ENCODE measurements at places on chromosomes 2 and 18.

DNA sequence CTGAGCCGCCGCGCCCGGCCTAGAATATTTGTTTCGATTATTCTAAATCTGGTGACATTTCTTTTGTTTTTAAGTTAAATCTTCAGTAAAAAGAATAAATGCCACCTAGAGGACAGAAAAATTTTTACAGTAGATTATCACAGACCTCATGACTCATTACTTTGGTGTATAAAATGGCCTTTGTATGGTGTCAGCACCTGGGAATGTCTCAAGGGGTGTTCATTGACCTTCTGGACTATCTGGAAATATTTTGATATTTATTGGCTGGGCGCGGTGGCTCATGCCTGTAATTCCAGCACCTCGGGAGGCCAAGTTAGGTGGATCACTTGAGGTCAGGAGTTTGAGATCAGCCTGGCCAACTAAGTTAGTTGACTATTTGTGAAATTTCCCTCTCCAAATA, 30.3 kb upstream of the SLC30A6 start:
- DNase-seq = no peak

GRCh38 chr2:224595518-224595917, 10.4 kb upstream of the CUL3 start:
- no peak for DNase-seq

GRCh38 chr2:134287323-134287722, 33.5 kb downstream of the MGAT5 start:
- DNase-seq = peak; percentile 49

DNA sequence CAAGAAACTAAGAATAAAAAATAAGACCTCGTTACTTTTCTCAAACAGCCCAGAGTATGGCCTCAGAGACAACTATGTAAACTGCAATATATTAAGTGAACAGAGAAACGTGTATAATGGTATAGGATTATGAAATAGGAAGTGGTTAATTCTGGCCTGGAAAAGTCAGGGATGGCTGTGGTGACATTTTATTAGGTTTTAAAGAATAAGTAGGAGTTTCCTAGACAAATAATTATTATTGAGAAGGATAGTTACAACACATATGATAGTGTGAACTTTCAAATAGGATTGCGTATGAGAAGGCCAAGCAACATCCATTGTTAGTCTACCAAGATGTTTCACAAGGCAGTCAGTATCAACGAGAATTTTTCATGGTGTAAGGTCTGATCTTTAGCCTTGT, 244.1 kb downstream of the LPIN1 start:
- DNase-seq = no peak

GRCh38 chr2:234935311-234935710, 16.5 kb upstream of the SH3BP4 start:
- no peak for DNase-seq

- no peak for DNase-seq
These were observed 24.0 kb upstream of the COLEC12 start for GRCh38 chr18:524466-524865.

DNA sequence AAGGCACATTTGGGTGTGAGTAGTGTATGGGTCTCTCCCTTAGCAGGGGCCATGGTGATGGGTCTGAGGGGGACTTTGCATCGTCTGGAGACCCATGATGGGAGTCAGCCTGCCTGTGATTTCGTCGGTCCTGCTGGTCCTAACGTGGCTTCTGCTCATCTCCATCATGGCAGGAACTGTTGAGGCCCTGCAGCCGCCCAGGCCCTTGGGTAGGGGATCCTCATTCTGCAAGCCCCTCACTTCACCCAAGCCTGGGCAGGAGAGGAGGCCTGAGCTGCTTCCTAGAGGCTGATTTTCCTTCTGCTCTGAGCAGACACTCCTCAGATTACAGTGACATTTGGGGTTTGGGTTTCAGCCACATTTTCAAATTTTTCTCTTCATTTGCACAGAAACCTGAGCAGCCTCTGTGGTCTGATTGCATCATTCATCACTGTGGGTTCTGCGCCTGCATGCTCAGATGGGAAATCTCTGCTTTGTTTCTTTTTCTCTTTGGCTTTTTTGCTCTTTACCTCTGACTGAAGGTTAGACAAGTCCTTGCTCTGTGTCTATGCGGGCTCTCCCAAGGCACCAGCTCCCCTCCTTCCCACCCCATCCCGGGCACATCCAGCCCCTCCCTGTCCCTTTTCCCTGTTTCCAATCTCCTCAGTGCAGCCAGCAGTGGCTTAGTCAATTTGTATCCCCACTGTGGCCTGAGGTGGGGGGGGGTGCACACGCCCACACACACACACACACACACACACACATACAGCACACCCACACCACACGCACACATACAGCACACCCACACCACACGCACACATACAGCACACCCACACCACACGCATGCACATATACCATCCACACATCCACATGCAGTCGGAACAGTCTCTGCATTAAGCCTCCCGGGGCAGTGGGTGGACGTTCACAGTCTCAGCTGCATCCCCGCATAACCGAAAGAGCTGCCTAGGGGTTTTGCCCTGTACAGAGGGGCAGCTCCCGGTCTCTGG, 305.4 kb upstream of the HS6ST1 start:
- DNase-seq = peak; percentile 40

DNA sequence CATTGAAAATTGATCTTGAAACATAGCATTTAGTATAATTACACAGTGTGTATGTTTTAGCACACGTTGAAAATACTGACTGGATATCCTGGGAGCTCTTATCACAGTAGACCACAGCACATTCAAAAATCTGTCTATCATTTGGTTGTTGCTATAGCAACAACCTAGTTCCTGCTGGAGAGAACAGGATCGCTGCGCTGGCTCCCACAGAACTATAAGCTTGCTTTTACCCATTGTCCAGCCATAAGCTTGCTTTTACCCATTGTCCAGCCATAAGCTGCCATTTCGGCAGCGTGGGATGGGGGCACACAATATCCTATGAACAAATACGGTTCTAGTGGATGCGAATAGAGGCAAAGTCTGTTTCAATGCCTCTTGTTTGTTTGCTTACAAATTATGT, 70.4 kb upstream of the ST6GAL2 start:
- DNase-seq = no peak

DNA sequence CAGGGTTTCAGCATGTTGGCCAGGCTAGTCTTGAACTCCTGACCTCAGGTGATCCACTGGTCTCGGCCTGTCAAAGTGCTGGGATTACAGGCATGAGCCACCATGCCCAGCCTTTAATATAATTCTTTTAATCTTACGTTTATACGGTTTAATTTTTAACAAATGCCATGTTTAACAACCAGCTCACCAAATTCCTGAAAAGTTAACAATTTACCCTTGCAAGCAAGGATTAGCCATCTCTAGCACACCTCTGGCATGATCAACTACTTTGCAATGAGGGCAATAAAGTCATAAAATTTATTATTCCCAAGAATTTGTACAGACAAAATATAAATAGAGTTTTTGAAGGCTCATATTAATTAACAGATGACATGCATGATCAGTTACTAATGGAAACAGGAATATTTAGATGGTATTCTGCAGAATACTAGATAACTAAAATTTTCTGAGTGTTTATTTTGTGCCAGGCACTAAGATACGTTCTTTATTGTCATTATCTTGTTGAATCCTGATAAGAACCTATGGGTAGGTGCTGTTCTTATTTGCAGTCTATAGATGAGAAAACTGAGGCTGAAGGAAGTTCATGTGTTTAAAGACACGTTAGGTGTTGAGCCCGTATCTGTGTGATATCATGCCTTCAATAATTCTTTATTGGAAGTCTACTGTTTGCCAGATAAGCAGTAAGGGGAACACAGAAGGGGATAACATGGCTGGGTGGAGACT, 190.1 kb downstream of the CDCA7 start:
- no peak for DNase-seq

DNA sequence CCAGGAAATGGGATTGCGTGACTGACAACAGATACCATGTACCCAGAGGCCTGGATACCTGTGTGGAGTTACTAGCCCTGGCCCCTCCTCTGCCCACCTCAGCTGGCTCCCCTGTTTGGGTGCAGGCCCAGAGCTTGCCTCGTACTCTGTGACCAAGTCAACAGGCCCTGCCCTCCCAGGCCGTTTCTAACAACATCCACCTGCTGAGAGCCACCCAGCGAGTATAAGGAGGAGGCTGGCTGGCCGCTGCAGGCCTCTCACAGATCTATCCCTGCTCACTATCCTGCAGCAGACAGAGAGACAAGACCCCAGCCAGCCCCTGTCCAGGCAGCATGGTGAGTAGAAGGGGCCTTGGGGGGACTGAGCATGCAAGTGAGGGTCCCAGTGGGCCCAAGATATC, 12.5 kb upstream of the TUBA4A start:
- DNase-seq = no peak

- DNase-seq = no peak
These were observed 81.0 kb downstream of the SPRED2 start for GRCh38 chr2:65351234-65351947.

DNA sequence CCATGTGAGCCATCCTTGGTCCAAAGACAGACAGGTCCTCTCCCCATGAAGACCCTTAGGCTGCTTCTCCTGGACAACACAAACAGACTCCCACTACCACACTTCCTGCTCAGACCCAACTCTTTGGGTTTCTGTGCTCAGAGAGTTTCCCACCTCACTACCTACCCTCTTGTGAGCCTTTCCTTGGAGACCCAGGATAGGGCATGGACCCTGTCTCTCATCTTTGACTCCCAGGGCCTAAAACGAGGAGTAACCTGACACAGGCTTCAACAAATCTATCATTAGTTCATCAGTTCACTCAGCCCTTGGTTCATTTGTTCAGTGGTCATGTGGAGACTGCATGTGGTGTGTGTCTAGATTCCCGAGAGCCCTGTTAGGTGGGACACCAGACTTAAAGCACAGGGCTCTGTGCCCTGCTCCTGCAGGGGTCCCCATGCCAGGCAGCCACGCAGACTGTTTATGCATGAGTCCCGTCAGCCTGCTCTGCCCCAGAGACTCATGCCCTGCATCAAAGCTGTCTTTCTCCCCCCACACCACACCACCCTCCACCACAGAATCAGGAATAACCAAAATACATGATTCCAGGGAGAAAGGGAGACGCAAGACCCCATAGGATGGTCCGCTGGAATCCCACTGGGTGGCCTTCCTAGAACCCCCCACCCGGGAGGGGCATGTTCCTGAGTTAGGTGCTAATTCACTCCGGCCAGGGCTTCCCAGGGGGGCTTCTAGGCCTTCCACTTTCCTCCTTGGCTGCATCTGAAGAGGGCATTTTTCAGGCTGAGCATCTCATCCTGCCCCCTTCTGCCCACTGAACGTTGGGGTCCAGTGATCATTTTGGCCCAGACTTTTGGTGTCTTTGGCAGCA, 100.2 kb upstream of the TEX51 start:
- DNase-seq = no peak

GRCh38 chr2:20961858-20962257, 82.0 kb downstream of the APOB start:
- no peak for DNase-seq

GRCh38 chr2:9095226-9095625, 91.7 kb upstream of the MBOAT2 start:
- DNase-seq = no peak

DNA sequence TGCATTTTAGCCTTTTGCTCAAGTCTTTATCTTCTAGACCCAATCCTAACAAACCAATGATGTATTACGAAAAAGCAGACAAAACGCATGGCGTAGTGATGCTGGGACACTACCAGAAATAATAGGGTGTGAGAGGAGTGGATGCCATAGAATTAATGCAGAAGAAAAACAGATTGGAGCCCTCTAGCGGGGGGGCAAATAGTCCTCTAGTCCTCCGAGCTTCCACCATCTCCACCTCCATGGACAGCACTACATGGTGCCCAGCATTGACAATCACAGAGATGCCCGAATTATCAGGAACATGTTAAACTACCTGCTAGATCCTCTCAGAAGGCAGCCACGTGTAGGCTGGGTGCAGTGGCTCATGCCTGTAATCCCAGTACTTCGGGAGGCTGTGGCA, 15.4 kb upstream of the ROCK2 start:
- no peak for DNase-seq

GRCh38 chr18:38330573-38330972, 765.0 kb upstream of the CELF4 start:
- no peak for DNase-seq

GRCh38 chr2:171595896-171596295, 73.6 kb downstream of the CYBRD1 start:
- DNase-seq = no peak

GRCh38 chr2:60520151-60520876, 33.1 kb downstream of the BCL11A start:
- DNase-seq = no peak

GRCh38 chr18:45103319-45104048, 422.8 kb downstream of the SETBP1 start:
- no peak for DNase-seq

DNA sequence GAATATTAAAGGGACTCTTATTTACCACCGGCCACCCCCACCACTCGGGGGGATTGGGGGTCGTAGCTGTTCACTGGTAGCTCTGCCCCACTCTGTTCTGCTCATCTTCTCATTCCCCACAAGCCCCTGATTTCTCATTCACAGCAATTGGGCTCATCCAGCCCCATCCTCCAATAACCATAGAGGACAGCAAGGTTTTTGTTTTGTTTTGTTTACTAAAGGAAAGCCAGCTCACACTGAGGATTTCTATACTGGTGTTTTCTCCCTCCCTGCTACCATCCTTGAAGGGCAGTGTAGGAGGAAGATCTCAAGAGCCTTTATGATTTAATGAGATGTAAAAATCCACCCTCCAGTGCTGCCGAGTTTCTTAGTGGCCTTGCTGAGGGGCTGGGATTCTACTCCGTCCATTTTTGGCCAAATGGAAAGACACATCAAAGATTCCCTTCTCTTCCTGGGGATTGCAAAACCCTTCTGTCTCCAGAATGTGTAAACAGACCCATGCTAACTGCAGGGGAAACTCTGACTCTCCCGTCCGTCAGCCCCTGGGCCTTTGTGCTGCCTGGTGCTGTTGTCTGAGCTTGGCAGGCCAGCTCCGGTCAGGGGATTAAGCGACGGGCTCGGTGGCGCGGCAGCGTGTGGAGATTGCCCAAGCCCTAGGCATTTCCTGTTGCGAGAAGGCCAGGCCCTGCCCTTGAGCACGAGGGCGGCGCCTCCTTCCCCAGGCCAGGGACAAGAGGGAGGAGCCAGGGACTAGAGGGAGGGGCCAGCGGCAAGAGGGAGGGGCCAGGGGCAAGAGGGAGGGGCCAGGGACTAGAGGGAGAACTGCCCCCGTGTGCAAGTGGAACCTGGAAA, 165.0 kb downstream of the ANTXR1 start:
- no peak for DNase-seq

GRCh38 chr2:233444501-233444900, 90.2 kb downstream of the DGKD start:
- DNase-seq = no peak

DNA sequence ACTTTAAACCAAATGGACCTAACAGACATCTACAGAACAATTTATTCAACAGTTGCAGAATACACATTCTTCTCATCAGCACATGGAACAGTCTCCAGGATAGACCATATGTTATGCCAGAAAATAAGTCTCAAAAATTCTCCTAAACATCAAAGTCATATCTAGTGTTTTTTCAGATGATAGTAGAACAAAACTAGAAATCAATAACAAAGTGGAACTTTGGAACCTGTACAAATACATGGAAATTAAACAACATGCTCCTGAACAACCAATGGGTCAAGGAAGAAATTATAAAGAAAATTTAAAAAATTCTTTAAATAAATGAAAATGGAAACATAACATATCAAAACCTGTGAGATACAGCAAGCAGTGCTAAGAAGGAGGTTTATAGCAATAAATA, 194.1 kb upstream of the SIX2 start:
- no peak for DNase-seq

- DNase-seq = no peak
These were observed 537.6 kb upstream of the SETBP1 start for GRCh38 chr18:44143072-44143471.

GRCh38 chr2:42008241-42008921, 39.4 kb upstream of the PKDCC start:
- DNase-seq = no peak

Measured in activated CD4-positive, alpha-beta memory T cell treated with anti-CD3 and anti-CD28 coated beads for 36 hours (primary cell).